ENCODE measurements at places on chromosomes 3 and 15. TPM values are rescaled to one million over a fixed set of nuclear protein-coding genes. Genes with fewer than 3 reads are reported as not detected.

GRCh38 chr3:71069797-71070196, 513.7 kb downstream of the FOXP1 start:
- peak overlapping the region; percentile 9 for H3K4me3 ChIP-seq
- H3K4me1 ChIP-seq = peaks cover 86% of the 10 kb centered on the region
- H3K36me3 ChIP-seq = peaks cover 27% of the 10 kb centered on the region
- DNase-seq = peak; percentile 88

DNA sequence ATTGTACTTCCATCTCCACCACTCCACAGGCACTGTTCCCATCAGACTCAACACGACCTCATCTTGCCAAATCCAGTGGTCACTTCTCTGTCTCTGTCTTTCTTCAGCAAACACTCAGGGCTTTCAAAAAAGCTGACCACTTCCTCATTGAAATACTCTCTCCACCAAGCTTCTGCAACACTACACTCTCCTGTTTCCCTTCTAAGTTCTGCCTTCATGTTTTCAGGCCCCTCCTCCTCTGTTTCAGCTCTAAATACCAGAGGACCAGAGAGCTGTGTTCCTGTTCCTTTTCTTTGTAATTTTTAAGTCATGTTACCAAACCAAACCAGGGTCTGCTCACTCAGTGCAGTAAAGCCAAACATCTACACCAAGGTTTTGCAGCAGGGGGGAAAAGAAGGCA, 33.8 kb upstream of the ACP3 start:
- no peaks in the 10 kb centered on the region for H3K4me1 ChIP-seq
- peaks cover 5% of the 10 kb centered on the region for H3K27me3 ChIP-seq
- no peak for DNase-seq
- no peak overlapping the region for H3K27ac ChIP-seq
- H3K4me3 ChIP-seq = no peak overlapping the region
- H3K36me3 ChIP-seq = no peaks in the 10 kb centered on the region

- H3K27ac ChIP-seq = no peak overlapping the region
- no peaks in the 10 kb centered on the region for H3K27me3 ChIP-seq
- no peak overlapping the region for H3K4me3 ChIP-seq
- H3K4me1 ChIP-seq = peaks cover 5% of the 10 kb centered on the region
These were observed 89.7 kb upstream of the CGNL1 start for GRCh38 chr15:57286446-57287122.

DNA sequence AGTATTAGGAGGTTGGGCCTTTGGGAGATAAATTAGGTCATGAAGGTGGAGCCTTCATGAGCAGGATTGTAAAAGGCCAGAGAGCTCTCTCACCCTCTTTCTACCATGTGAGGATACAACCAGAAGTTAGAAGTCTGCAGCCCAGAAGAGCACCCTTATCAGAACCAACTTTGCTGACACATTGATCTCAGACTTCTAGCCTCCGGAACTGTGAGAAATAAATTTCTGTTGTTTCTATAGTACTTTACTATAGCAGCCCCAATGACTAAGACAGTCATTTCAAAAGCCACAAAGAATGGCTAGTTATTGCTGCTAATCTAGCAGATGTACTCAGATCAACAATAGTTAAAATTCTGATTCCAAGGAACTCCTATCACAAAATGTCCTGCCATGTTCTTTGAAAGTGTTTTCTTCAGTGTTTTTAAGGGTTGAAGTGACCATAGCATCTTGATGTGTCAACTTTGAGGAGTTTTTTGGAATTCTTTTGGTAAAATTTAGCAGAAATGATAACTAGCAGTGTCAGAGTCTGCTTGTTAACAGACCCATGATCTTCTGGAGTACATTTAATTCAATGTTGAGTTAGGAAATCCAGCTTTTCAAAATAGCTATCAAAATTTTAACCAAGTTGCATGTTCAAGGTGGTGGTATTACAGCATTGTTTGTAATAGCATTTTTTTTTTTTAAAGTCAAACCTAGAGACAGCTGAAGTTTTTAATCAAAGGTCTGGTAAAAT, 10.3 kb downstream of the DZIP3 start:
- H3K27ac ChIP-seq = no peak overlapping the region
- H3K36me3 ChIP-seq = peaks cover 12% of the 10 kb centered on the region
- peaks cover 63% of the 10 kb centered on the region for H3K4me1 ChIP-seq
- no peak overlapping the region for H3K4me3 ChIP-seq

DNA sequence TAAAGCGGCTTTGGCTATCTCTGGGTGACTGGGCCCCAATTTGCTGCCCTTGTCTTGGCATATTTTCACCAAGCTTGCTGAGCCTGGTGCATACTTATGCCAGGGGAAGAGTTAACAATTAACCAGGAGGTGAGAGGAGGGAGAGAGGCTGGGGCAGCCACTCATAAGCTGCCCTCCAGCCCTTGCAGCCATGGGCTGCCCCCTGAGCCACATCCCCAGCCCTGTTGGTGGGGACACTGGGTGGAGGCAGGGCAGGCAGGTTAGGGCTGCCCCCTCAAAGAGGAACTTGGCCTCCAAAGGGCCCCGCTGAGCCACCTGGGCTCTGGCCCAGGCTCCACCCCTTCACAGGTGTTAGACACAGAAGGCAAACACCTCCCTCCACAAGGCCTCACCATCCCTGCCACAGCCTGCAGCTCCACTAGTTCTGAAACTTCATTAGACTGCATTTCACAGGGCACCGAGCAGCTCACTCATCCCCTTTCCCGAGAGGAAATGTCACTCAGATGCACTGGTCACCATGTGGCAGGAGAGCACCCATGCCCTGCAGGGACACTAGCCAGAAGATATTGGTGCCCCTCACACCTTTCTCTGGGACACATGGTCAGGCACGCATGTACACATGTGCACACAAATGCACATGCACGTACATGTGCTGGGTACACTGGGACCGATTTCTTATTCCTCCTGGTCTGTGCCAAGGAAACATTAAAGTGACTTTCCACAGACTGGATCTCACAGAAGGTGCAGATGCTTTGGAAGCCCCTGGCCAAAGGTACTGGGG, 20.2 kb downstream of the AMOTL2 start:
- H3K4me3 ChIP-seq = no peak overlapping the region
- no peak for DNase-seq
- H3K36me3 ChIP-seq = no peaks in the 10 kb centered on the region
- H3K27ac ChIP-seq = no peak overlapping the region
- no peaks in the 10 kb centered on the region for H3K27me3 ChIP-seq

- no peaks in the 10 kb centered on the region for H3K36me3 ChIP-seq
- H3K27me3 ChIP-seq = no peaks in the 10 kb centered on the region
- no peak overlapping the region for H3K27ac ChIP-seq
- H3K4me1 ChIP-seq = peaks cover 16% of the 10 kb centered on the region
These were observed 202.3 kb upstream of the LPP start for GRCh38 chr3:187951452-187952190.

- no peaks in the 10 kb centered on the region for H3K27me3 ChIP-seq
- peaks cover 57% of the 10 kb centered on the region for H3K36me3 ChIP-seq
- H3K4me1 ChIP-seq = peaks cover 49% of the 10 kb centered on the region
- no peak overlapping the region for H3K4me3 ChIP-seq
These were observed 22.6 kb downstream of the TBL1XR1 start for GRCh38 chr3:177174607-177175170.

- DNase-seq = no peak
- no peaks in the 10 kb centered on the region for H3K27me3 ChIP-seq
- no peak overlapping the region for H3K4me3 ChIP-seq
- H3K4me1 ChIP-seq = peaks cover 19% of the 10 kb centered on the region
- H3K36me3 ChIP-seq = peaks cover 29% of the 10 kb centered on the region
These were observed 59.8 kb upstream of the ACKR4 start for GRCh38 chr3:132537297-132537696.

- no peaks in the 10 kb centered on the region for H3K27me3 ChIP-seq
- no peaks in the 10 kb centered on the region for H3K4me1 ChIP-seq
- no peaks in the 10 kb centered on the region for H3K36me3 ChIP-seq
- no peak overlapping the region for H3K27ac ChIP-seq
- no peak overlapping the region for H3K4me3 ChIP-seq
These were observed 30.3 kb downstream of the ALDH1L1 start for GRCh38 chr3:126149960-126150515.

GRCh38 chr3:146685050-146685814, 80.1 kb upstream of the PLSCR5 start:
- H3K27ac ChIP-seq = no peak overlapping the region
- DNase-seq = no peak
- H3K36me3 ChIP-seq = no peaks in the 10 kb centered on the region
- no peaks in the 10 kb centered on the region for H3K4me1 ChIP-seq
- no peaks in the 10 kb centered on the region for H3K27me3 ChIP-seq

- no peak for DNase-seq
- H3K27ac ChIP-seq = no peak within 1 kb of the TSS
- peaks cover 5% of the 10 kb centered on the region for H3K4me1 ChIP-seq
- no peaks in the 10 kb centered on the region for H3K36me3 ChIP-seq
These were observed at the start of gene GCNT3 for GRCh38 chr15:59611276-59612260. TSS of gene GCNT3 (plus strand) at chr15:59611783. CDS start at chr15:59618239, 6,456 bp downstream.

GRCh38 chr3:17194116-17194515, 309.4 kb downstream of the PLCL2 start:
- H3K4me3 ChIP-seq = no peak overlapping the region
- H3K4me1 ChIP-seq = peaks cover 10% of the 10 kb centered on the region
- no peaks in the 10 kb centered on the region for H3K27me3 ChIP-seq
- DNase-seq = no peak
- H3K27ac ChIP-seq = no peak overlapping the region
- peaks cover 2% of the 10 kb centered on the region for H3K36me3 ChIP-seq

- peaks cover 5% of the 10 kb centered on the region for H3K27me3 ChIP-seq
- H3K4me1 ChIP-seq = peaks cover 6% of the 10 kb centered on the region
- no peaks in the 10 kb centered on the region for H3K36me3 ChIP-seq
- H3K4me3 ChIP-seq = no peak overlapping the region
- DNase-seq = no peak
These were observed 56.1 kb downstream of the MYZAP start for GRCh38 chr15:57647791-57648130.

RPL39L gene
- total RNA-seq = 12.1 TPM

CD86 gene
- 0.52 TPM for total RNA-seq

SATB1 gene
- total RNA-seq = 208 TPM

FAM174B gene
- 3.0 TPM for total RNA-seq

SGO1 gene
- 26.5 TPM for total RNA-seq

MST1 gene
- total RNA-seq = 9.6 TPM

SPINT1 gene
- total RNA-seq = 6.5 TPM

Data from activated CD8-positive, alpha-beta T cell treated with anti-CD3 and anti-CD28 coated beads for 36 hours (primary cell).